ENCODE measurements at places on chromosomes 5 and 9.

DNA sequence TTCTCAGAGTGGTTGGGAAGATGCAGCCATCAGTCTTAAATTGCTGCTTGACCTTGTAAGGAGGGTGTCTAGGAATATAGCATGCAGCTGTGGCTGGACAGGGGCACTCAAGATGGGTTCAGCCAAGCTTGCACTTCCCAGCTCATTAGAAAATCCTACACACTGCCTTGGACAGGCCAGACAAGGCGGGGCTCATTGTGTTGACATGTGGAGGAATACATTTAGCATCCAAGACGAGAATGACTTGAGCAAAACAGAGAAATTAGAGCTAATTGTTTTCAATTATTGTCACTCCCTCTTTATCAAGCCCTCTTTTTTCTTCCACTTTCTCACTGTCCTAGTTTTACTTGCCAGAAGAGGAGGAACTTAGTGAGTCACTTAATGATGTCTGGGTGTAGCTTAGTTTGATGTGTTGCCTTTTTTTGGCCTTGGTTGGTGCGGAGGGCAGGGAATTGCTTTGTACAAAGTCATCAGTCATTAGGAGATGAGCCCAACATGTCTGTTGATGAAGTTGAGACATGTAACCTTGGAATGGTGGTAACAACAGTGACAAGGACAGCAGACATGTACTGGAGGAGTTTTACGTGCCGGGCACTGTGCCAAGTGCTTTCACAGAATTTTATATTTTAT lies 1219.3 kb upstream of the WWC1 start:
- DNase-seq = no peak

DNA sequence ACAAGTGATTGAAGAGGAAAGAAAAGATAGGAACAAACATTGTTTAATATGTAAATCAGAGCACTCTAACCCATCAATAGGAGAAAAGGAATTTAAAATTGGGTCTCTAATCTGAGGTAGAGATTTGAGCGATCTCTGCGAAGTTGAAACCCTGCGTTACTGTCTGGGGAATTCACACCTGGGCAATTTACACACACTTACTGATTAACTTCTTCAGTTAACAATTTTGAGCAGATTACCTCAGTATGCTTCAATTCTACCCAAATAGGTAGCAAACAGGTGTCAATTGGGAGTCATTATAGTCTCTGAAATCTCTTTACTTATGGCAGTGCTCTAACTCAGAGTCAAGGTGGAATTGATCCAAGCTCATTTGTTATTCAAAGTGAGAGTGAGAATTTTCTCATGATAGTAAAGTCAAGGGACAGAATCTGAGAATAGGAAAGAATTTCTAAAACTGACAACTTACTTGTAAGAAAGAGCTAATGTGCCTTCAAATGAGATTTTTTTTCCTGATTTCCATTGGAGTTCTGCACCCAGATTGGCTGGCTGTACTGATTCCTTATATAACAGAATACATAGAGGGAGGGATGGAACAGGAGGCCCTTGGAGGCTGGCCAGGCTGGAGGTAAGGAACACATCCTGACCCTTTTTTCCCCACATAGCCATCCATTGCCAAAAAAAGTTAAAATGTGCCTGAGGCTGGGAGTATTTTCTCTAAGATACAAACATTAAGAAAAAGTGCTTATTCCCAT lies 27.1 kb upstream of the IFNA14 start:
- DNase-seq = no peak

DNA sequence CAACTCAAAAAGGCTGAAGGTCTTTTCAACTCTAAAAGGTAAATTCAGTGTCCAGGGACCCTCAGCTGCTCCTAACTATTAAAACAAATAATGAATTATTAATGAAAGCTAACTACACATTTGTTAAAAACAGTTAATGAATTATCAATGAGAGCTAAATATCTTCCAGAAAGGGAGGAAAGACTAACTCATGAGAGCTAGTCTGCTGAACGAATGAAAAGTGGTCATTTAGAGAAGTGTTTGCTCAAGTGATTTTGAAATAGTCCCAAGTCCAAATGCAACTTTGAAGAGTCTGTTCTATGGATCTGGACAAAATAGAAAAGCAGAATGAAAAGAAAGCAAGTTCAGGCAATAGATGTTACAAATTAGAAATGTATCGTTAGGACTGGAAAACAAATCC lies 133.9 kb upstream of the SPEF2 start:
- no peak for DNase-seq

GRCh38 chr9:87469793-87470465 lies 27.7 kb upstream of the DAPK1 start:
- peak; percentile 5 for DNase-seq

- DNase-seq = no peak
Measured at GRCh38 chr5:59299006-59299405, 594.5 kb downstream of the PDE4D start.

DNA sequence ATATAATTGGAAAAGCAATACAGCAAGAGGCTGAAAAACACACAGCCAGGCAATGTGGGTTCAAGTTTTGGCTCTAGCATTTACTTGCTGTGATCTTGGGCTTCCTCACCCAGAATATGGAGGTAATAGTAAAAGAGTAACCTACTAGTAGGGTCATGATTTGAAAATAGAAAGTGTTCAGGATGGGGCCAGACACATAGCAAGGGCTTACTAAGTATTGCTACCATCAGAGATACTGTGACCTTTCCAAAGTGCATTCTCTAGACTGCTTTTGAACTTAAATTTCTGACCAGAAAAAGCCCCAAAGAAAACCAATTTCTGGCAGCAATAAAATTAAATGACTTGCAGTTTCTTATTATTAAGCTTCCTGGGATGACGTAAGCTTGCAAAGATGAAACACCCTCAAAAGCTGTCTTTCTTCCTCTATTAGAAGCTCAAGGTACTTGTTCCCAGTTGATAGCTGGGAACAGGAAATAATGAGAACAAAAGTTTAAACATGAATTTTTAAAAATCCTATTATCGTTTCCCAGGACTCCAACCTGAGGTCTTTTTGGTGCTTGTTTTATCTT lies 20.3 kb downstream of the SLC45A2 start:
- no peak for DNase-seq

DNA sequence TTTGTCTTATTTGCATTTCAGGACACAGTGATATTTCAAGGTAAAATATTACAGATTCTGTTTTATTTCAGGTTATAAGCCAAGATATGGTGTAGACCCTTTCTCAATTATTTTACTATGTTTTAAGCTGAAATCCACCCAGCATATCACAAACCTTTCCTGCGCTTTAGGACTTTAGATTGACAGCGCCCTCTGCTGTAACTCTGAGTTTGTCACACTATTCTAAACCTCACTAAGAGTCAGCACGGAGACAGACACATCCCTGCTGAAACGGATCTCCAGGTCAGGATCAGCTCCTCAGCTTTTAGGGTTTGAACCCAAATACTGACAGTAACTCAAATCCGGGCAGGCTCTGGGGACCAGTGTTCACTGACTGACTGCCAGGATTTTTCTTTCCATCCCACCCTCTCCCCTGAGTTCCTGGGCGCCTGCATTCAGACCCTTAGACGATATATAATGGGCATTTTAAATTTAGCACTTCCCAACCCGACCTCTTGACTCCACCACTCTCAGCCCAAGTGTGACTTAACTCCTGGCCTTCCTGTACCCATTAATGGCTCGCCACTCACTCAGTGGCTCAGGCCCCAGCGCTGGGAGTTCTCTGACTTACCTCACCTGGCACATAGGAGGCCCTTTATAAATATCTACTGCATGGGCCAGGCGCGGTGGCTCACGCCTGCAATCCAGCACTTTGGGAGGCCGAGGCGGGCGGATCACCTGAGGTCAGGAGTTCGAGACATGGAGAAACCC lies 33.5 kb downstream of the TLX3 start:
- DNase-seq = peak; percentile 53

DNA sequence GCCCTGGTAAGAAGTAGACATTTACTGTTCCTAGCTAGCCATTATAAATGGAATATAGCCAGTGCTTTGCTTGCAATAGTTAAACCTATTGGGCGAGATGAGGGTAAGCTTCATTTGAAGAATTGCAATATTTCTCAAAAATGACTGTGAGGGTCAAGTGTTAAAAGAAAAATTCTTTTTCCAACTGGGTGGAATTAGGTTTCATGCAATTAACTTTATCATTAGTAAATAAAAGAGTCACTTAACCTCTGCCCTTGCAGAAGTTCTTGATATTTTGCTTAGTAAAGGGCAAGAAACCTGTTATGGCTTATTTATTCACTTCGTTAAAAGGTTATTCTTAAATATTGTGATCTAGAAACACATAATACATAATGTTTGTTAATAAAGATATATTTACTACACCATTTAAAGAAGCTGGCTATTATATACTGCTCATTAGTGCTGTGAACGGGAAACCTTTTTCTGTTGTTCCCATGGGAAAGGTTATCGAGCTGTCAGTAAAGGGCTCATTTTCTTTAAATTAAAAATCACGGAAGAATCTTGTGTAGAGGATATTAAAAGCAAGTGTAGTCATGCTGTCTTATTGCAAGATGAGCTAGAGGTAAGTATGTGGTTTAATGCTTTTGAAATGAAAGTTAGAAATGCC lies 370.5 kb downstream of the CSNK1G3 start:
- no peak for DNase-seq

GRCh38 chr9:109387206-109387605 lies 66.3 kb upstream of the EPB41L4B start:
- DNase-seq = no peak

DNA sequence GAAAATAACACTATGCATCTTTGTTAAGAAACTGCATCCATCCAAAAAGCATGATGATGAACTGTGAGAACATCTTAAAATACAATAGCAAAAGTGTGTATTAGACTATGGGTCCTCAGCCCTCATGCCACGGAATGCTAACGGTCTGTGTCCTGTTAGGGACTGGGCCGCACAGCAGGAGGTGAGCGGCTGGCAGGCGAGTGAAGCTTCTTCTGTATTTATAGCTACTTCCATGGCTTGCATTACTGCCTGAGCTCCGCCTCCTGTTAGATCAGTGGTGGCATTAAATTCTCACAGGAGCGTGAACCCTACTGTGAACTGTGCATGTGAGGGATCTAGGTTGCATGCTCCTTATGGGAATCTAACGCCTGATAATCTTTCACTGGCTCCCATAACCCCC lies 129.8 kb downstream of the NXNL2 start:
- DNase-seq = no peak

GRCh38 chr5:53997736-53998627 lies 312.4 kb downstream of the ARL15 start:
- no peak for DNase-seq

DNA sequence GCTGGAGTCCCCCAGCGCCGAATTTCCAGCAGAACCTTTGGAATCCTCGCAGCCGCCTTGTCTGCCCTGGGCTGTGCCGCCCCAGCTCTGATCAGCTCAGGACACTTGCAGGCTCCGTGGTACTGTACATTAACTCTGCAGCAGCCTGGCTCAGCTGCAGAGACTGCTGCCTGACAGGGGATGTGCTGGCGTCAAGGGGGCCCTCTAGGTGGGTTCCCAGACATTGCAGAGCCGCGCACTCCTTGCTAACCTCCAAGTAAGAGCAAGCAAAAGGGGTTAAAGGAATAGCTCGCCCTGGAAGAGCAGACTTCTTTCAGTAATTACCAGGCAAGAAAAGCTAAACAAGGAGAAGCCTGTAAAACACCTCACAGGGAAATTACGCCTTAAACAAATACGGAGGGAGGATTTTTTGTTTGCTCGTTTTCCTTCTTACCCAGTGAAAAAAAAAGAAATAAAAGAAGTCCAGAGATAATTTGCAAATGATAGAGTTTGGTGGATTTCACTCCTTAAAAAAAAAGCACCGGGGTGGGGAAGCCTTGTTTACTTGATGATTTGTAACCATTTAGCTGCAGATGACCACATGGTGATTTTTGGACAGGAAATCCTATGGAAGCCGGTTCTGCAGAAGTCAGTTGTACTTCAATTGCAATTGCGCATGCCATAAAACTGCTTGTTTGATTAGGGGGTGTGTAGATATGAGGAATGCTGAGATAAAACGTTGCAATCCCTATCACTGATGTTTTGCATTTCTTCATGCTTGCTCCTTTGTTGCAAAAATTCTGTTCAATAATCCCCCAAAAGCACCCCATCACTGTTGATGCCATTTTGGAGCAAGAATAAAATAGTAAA lies 305.8 kb downstream of the PDE4D start:
- peak; percentile 67 for DNase-seq

DNA sequence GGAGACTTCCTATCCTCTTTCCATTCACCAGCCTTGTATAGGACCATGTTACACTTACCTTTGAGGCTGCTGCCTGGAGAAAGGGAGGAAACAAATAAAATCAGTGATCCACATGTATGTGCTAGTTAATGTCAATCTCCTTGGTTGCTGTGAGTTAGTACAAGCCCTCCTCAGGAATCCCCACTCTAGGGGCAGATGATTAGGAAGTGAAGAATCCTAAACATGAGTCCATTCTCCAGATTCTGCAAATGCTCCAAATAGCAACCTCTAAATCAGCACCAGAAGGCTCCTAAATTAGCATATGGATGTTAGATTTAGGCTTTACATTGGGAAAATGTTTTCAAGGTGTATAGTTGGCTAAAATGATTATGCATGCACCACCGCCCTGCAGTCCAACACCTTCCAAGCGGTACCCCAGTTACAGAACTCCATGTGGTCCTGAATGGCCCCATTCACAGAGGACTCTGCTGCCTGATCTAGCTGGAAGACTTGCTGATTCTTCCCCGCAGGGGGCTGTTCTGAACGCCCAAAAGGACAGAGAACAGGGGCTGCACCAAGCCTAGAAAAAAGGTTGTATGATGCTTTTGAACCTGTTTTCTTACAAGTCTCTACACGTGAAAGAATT lies 123.2 kb downstream of the TLE1 start:
- no peak for DNase-seq

DNA sequence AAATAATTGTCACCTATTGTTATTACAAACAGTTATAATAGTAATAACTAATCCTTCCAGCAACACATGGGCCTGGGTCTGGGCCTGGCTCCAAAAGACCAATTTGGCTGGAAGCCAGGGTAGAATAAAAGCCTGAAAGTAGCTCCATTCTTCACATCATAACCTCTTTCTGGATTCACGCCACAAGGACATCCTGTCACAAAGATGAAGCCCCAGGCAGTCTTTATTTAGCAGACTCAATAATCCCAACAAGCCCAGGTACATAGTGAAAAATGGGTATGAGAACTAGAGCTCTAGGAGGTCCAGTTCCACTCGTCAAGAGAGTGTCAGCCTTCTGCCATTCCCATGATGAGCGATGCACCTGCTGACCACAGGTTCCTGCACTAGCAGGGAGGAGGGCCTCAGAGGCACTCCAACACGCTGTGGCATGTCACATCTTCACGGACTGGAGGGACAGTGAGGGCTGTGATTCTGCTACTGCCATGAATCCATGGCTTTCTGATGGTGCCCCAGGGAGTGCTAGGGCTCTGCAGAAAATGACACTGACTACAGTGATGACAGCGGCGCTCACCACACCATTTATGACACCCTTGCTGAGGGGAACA lies 124.9 kb downstream of the SPOCK1 start:
- DNase-seq = peak; percentile 58

DNA sequence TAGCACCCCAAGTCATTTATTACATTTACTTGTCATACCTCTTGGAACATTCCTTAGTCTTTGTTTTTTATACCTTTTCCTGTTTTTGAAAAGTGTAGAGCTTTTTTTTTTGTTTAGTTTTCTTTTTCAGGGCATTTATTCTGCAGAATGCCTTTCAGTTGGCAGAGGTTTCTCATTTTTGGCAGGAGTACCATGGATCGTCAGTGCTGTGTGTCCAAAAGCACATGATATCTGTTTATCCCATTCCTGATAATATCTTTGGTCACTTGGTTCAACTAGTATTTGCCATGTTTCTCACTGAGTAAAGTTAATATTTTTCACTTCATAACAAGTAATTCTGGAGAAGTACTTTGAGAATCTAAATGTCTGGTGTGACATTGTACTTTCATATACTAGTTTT lies 10.7 kb downstream of the OGN start:
- no peak for DNase-seq

- no peak for DNase-seq
Measured at GRCh38 chr5:134920848-134921575, 16.1 kb downstream of the PCBD2 start.

GRCh38 chr5:90956511-90957097 lies 398.0 kb downstream of the ADGRV1 start:
- DNase-seq = no peak

Data from NCI-H774 (cell line).